ENCODE measurements at places on chromosomes 16 and 17.

GRCh38 chr16:59060207-59060606, 326.1 kb upstream of the GOT2 start:
- DNase-seq: no peak

- no peak for DNase-seq
Measured at GRCh38 chr17:71765437-71765836, 355.4 kb upstream of the SOX9 start.

GRCh38 chr17:63075969-63076368, 109.9 kb downstream of the TANC2 start:
- no peak for DNase-seq

DNA sequence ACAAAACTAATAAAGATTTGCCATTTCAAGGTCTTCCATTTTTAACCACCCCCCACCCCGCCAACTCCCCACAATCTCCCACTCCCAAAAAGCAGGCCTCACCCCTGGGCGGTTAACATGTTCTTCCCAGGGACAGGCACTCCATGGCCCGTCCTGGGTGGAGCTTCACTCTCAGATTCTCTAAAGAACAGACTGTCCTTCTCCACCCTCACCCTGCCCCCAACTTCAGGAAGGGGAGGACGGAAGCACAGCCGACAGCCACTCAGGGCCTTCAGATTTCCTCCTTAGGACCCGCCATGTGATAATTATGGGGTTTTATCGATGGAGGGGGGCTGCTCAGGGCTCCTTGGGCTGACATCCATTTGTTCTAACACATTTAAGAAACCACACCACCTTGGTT, 61.9 kb downstream of the ZFHX3 start:
- DNase-seq: no peak

- no peak for DNase-seq
Measured at GRCh38 chr17:60435244-60436167, 13.2 kb downstream of the CHCT1 start.

- DNase-seq: no peak
Measured at GRCh38 chr17:17783825-17784656, 52.7 kb downstream of the SREBF1 start.

GRCh38 chr17:82272495-82273326, 789 bp downstream of the CSNK1D start:
- no peak for DNase-seq

DNA sequence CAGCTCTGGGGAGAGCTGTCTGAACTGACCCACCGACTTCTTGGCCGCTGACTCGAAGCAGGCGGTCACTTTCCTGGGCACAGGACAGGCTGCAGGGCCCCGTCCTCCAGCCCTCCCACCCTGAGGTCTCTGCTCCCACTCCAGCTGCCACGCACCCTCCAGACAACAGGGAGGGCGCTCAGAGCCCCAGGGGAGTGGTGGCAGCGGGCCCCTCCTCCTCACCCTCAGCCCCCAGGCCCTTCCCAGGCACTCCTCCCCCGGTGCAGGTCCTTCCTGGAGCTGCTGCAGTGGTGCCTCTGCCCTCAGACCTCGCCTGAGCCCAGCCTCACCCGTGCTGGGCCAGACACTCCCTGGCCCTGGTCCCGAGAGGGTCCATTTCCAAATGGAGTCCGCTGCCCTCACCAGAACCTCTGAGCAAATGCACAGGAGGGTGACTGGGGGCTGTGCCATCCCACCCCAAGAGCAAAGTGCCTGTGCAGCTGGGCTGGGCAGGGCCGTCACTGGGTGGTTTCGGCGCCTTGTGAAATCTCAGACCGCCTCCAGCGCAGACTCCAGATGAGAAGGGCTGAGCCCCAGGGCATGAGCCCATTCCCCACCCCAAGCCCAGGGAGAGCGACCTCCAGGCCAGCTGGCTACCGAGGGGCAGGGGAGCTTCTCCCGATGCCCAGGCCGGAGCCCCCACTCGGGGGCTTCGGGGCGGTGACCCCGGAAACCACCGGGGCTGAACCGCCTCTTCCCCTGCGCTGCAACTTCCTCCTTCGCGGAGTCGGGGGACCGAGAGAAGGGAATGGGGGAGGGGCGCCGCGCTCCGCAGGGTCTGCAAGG, 717 bp downstream of the CYBA start:
- no peak for DNase-seq

DNA sequence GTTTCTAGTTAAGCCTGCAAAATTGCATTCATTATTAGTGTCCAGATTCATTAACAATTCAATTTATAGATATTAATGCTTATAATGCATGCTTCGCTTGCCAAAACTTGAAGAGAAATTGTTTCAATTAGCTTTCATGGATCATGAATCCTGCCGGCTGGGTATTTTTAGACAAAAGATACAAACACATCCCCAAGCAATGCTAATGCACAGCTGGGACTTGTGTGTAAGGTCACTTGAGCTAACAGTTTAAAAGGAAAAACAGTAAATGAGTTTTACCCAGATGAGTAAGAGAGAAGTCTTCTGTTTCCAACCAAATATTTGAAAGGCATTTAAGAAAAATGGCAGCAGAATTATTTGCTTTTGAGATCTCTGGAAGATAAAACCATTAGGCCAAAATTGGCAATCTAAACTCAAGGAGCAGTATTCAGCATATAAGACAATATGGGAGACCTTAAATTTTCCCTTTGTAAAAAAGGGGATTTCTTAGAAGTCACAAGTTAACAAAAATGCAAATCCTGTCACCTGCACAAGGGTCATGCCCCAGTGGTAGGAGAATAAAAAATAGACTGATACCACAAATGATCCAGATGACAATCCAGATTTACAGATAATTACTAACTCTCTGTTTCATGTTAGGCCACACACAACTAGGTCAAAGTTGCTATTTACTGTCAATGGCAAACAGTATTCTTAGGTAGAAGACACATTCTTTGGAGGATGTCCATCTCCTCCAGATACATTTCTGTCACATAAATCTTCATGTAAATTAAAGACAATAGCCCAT, 418.4 kb upstream of the PMFBP1 start:
- DNase-seq: no peak

- DNase-seq: no peak
Measured at GRCh38 chr16:84270071-84270470, 24.6 kb upstream of the WFDC1 start.

- DNase-seq: no peak
Measured at GRCh38 chr17:20083156-20083859, 74.1 kb downstream of the SPECC1 start.

GRCh38 chr17:79081571-79082276, 7.1 kb downstream of the ENGASE start:
- no peak for DNase-seq

GRCh38 chr17:8408371-8408770, 10.7 kb upstream of the RNF222 start:
- no peak for DNase-seq

GRCh38 chr17:58660621-58661020, 31.2 kb downstream of the TEX14 start:
- DNase-seq: no peak

GRCh38 chr17:41464682-41465081, 2.5 kb downstream of the KRT32 start:
- no peak for DNase-seq

DNA sequence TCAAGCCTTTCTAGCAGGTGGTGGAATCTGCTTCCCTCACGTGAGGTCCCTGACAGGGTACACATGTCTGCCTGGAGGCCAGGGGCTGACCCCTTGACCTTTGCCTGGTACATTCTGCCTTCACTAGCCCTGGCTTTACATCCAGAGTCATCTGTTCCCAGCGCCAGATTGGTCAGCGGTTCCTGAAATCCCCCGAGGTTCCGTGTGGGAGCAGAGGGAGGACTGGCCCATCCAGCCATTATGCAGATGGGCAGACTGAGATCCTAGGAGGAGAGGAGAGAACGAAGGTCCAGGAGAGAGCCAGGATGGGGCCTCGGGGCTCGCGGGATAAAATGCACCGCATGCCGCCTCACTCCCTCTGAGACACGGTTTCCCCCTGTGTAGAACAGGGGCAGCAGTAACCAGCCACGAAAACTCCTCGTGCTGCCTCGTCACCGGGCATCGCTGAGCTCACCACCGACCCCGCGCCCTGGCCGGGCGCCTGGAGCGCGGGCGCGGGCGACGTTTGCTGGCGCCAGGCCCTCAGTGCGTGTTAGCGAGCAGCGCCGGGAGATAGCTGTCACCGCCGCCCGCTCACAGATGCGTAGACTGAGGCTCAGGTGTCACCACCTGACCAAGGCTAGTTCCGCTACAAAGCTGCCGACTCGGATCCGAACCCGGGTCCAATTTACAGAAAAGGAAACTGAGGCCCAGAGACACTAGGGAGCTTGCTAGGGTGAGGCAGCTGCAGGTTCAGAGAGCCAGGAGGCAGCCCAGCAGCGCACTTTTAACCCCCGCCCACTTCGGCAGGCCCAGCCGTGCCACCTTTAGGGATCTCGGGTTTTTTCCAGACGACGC, 811 bp upstream of the MAP2K3 start:
- DNase-seq: no peak

- DNase-seq: peak; percentile 15
Measured at GRCh38 chr17:82913304-82914043, 73.7 kb upstream of the ZNF750 start.

GRCh38 chr17:68700421-68700820, 99.3 kb upstream of the FAM20A start:
- no peak for DNase-seq

- no peak for DNase-seq
Measured at GRCh38 chr16:89957216-89957785, 8.7 kb downstream of the DEF8 start.

GRCh38 chr17:36807496-36808179, 129.6 kb upstream of the LHX1 start:
- DNase-seq: no peak

- no peak for DNase-seq
Measured at GRCh38 chr17:41437769-41438168, 3.0 kb downstream of the KRT38 start.

DNA sequence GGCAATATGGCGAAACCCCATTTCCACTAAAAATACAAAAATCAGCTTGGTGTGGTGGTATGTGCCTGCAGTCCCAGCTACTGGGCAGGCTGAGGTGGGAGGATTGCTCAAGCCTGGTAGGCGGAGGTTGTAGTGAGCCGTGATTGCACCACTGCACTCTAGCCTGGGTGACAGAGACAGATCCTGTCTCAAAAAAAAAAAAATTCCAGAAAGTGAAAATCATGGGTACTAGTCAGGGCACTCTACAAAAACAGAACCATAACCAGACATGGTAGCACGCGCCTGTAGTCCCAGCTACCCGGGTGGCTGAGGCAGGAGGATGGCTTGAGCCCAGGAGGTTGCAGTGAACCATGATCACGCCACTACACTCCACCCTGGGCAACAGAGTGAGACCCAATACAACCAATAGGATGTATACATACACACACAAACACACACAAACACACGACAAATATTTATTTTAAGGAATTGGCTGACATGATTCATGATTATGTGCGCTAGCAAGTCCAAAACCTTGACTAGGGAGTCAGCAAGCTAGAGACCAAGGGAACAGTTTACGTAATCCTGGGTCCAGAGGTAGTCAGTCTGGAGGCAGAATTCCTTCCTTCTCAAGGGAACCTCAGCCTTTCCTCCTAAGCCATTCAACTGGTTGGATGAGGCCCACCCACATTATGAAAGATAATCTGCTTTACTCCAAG, 11.6 kb upstream of the GP1BA start:
- no peak for DNase-seq

DNA sequence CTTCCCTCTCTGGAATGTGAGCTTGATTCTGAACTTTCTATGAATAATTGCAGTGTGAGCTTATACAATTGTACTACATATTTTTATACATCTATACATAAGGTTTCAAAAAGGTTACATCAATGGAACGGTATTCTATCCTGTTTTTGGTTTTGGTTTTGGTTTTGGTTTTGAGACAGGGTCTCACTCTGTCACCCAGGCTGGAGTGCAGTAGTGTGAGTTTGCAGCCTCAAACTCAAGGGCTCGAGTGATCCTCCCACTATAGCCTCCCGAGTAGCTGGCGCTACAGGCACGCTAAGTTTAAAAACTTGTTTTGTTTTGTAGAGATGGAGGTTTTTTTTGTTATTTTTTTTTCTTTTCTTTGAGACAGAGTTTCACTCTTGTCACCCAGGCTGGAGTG, 1.1 kb downstream of the CTRB1 start:
- no peak for DNase-seq

DNA sequence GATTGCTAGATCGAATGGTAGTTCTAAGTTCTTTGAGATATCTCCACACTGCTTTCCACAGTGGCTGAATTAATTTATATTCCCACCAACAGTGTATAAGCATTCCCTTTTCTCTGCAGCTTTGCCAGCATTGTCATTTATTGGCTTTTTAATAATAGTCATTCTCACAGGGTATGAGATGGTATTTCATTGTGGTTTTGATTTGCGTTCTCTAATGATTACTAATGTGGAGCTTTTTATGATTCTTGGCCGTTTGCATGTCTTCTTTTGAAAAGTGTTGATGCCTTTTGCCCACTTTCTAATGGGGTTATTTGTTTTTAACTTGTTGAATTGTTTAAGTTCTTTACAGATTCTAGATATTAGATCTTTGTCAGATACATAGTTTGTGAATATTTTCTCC, 36.5 kb upstream of the BCAS3 start:
- no peak for DNase-seq

- no peak for DNase-seq
Measured at GRCh38 chr16:1152651-1153259, at the start of gene CACNA1H. CACNA1H (plus strand) TSS chr16:1153106; CDS start chr16:1153738, 632 bp downstream.

GRCh38 chr16:86926181-86927094, 348.1 kb downstream of the FOXL1 start:
- no peak for DNase-seq

DNA sequence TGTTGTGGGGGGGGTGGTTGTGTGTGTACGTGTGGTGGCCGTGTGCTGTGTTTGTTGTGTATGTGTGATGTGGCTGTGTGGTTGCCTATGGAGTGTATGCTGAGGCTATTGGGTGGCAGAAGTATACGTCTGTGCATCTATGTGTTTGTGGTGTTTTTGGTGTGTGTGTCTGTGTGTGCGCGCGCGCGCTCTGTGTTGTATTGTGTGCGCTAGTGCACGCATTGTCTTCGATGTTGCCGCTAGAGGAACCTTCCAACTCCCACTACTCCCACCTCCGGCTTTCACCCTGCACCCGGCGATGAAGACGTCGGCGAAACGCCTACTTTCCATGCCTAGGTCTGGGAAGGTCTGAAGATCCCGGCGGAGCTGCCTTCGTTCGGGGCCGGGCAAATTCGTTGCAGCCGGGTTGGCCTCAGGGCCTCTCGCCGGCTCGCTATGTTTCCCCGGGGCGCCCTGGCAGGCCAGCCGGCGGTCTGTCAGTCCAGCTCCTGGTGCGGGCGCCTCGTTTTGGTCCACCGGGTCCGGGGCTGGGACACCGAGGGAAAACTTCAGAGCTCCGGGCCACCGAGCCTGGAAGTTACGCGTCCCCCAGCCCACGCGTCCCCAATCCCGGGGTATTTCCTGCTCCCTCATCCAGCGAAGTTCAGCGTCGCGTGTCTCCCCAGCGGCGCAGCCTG, 5.2 kb upstream of the DLX4 start:
- no peak for DNase-seq

- no peak for DNase-seq
Measured at GRCh38 chr16:50114357-50115129, 38.6 kb upstream of the TENT4B start.

Measured in iPS DF 19.7 (cell line).